Stimulated activated CD4-positive, alpha-beta T cell treated with anti-CD3 and anti-CD28 coated beads, Interleukin-15, amount 100 ng/mL, for 24 hours (primary cell): ENCODE measurements at places on chromosomes 7 and 10.
A peak's percentile ranks its signal among the peaks of the same experiment; 100 is the strongest.

- DNase-seq = peak; percentile 59
Measured at GRCh38 chr10:34994565-34995142, 95.5 kb downstream of the CUL2 start.

GRCh38 chr7:136868496-136869000 lies at the start of gene CHRM2:
TSS of gene CHRM2 (plus strand) at chr7:136868652. CDS start at chr7:137014866, 146,214 bp downstream.
- DNase-seq = no peak

GRCh38 chr10:124425227-124425962 lies 6.7 kb upstream of the OAT start:
- no peak for DNase-seq

DNA sequence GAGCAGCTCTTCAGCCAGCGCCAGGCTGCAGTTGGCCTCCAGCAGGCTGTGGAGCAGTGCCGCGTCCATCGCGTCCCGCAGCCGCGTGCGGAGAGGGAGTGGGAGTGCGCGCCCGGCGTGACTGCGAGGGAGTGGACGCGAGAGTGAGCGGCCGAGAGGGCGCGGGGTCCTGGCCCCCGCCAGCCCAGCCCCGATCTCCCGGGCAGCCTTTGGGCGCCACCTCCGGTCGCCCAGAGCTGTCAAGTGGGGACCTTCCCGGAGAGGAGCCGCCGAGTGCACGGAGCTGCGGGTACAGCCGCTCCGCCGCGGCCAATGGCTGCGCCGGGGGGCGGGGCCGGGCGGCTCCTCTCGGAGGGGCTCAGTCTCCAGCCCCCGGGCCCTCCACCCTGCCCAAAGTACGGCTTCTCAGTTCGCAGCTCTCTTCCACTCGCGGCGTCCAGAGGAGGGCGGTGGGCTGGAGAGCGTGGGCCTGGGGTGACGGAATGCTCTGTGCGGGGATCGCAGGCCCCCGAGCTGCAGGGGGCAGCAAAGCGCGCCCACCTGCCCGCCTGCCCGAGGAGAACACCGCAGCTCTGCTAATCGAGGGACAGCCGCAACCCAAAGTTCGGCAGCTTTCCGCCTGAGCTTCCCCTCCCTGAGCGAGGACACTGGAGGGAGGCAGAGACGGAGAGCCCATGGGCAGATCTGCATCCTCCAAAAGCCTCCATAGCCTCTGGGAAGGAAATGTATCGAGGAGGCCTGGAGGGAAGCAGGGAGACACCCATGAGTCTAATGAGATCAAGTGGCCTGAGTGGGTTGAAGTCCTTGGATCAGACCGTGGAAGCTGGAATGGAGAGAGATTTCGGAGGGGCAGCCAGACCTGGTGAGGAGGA lies at the start of gene CRHR2:
Gene CRHR2, minus strand, starts transcription at position 245 of the 872 bp plus-strand sequence. Its CDS starts 176 bp downstream, at position 69.
- DNase-seq = peak; percentile 57

DNA sequence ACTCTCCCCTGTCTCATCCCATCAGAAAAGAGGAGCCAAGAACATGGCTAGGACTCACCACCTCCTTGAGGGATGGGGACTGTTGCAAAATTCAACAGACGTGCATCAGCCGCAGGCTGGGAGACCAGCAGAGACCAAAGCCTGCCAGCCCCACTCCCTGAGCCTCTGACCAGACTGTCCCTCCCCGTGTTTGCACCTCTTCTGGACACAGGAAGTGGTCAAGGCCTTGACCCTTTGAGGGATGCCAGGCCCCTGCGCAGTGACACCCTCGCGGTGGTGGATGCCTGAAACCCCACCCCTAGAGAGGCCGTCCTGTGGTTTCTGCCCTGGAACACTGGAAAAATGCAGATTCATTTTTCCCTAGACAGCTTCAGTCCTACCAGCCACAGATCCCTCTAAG lies 128.4 kb upstream of the TCF7L2 start:
- DNase-seq = no peak

DNA sequence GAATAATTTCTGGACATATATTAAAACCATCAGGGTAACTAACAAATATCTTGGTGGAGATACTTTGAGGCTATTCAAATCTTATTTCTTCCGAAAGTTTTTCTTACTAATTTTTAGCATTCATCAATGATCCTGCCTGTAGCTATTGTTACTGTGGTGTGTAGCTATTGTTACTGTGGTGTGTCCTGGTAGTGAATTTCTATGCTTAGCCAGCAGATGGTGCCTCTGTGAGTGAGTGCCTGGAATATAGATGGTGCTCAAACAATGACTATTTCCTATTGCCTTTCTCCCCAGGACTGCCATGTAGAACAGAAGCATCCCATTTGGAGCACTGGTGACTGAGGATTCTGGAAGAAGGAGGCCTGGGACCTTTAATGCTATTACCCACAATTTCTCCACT lies 245.7 kb downstream of the CCSER2 start:
- no peak for DNase-seq

GRCh38 chr7:143381427-143382125 lies 431 bp downstream of the ZYX start:
- peak; percentile 46 for DNase-seq

DNA sequence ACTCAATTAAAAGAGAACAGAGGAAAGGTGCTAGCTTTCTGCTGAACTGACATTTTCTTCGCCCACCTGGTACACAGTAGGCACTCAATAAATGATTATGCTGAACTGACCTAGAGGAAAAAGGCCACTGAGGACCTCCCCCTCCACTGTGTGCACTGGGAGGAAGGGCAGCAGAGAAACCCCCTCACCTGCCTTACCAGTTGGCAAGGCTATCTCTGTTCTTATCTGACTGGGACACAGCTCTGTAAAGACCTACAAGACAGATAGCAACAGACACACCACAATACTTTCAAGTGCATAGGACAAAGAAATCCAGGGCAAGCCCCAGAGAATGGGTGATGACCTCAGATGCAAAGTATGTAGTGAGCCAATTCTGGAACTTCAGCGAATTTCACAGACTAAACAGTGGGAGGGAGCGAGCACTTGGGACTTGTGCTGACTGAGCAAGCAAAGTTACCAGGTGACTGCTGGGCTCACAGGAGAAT lies 30.4 kb downstream of the PDLIM1 start:
- no peak for DNase-seq

DNA sequence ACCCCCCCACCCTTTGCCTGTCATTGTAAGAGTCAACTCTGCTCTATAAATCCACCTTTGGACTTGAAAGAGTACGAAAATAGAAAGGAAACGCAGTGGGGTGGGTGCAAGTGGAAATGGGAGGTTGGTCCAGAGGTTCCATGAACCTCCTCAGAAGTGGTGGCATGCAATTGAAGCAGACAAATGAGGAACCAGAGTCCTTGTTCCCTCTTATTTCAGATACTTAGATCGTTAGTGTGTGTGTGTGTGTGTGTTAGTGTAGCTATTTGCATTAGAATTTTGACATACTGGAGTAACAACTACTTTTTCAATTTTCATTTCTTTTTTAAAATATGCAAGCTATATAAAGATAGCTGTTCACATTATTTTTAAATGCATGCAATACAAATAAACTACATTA lies 18.1 kb upstream of the TFAM start:
- DNase-seq = no peak

- no peak for DNase-seq
Measured at GRCh38 chr10:34373211-34373610, 441.9 kb downstream of the PARD3 start.

DNA sequence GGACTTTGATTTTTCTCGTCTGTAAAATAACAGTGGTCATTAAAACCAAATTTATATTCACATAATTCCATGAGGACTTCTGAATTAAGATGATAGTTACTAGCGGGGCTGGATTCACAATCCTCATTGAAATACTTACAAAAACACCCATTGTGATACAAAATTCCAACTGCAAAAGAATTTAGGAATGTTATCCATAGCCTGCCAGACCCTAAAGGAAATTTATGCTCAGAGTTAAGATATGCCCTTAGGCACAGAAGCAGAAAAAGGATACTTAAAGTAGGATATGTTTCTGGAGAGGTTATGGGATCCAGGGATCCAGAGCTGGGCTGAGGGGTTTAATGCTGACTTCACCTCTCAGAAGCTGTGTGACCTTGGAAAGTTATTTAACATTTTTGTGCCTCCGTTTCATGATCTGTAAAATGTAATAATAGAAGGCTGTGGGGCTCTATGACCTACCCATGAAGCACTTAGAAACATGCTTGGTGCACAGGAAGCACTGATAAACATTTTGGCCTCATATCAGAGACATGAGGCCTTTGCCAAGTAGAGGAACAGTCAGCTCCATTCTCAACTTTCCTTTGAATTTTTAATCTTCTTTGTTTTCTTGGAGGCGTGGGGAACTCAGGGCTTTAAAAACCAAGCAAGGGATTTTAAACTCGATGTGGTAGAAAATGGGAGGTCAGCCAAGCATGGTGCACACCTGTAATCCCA lies 744.7 kb downstream of the KCNMA1 start:
- DNase-seq = no peak
